CD14-positive monocyte (primary cell): ENCODE measurements at places on chromosomes 3 and 15. TPM values are rescaled to one million over a fixed set of nuclear protein-coding genes. Genes with fewer than 3 reads are reported as not detected.

DNA sequence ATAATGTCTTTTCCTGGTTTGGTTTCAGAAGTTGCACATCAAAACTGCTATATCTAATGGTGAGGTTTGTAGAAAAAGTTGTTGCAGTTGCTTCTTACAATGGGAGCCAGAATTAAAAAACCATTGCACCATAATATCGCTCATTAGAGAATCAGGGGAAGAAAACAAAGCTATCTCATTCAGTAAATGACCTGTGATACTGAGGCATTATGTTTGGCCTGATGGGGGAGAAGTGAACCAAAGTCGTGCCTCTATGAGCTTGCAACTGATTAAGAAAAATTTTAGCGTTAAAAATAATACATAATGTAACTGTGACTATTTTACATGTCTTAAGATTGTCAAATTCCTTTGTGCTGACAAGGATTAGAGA lies 60.2 kb upstream of the ARHGEF26 start:
- DNase-seq: no peak
- H3K27ac ChIP-seq: no peak overlapping the region
- H3K4me1 ChIP-seq: no peaks in the 10 kb centered on the region

DNA sequence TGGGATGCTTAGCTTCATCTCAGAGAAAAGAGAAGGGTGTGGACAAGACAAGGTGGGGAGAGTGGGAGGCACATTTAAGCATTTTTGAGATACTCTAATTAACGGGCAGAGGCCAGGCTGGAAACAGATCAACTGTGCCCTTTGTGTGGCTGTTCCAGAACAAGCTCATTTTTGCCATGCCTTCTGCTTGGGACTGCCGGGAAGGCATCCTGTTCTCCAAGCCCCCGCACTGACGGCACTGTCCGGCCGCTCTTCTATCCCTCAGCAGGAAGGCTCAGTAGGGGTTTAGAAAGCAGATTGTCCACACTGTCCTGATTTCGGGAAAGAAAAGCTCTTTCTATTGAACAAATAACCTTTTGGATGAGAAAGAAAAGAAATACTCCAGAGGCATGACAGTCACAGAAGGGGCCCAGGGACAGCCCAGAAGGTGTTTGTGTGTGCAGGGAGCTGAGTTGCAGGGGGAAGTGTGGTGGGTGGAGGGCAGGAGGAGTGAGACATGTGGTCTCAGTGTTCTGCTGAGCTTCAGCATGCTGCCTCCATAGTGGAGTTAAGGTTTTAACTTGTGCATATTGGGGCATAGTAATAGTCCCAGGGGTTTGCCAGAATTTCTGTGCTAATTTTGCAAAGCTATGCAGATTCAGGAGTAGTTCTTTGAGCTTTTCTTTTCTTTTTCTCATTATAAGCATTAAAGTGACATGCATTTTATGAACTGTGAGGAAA lies 27.3 kb downstream of the SV2B start:
- H3K4me1 ChIP-seq: no peaks in the 10 kb centered on the region
- H3K4me3 ChIP-seq: no peak overlapping the region
- no peak for DNase-seq
- H3K27ac ChIP-seq: no peak overlapping the region

Gene FAM107A
- polyA plus RNA-seq: not detected in 2 replicates

Gene CP
- polyA plus RNA-seq: 0.04 TPM in 1 of 2 replicates, not detected in the other

GRCh38 chr3:5188419-5189221 lies 1.1 kb downstream of the EDEM1 start:
- H3K27me3 ChIP-seq: no peaks in the 10 kb centered on the region
- DNase-seq: peak; percentile 55
- peaks cover 71% of the 10 kb centered on the region for H3K4me1 ChIP-seq
- H3K27ac ChIP-seq: peak overlapping the region; percentile 76
- no peaks in the 10 kb centered on the region for H3K36me3 ChIP-seq

GRCh38 chr3:115659253-115660220 lies 36.2 kb downstream of the GAP43 start:
- H3K4me1 ChIP-seq: peaks cover 11% of the 10 kb centered on the region
- no peaks in the 10 kb centered on the region for H3K36me3 ChIP-seq
- H3K4me3 ChIP-seq: no peak overlapping the region
- peaks cover 51% of the 10 kb centered on the region for H3K27me3 ChIP-seq
- no peak overlapping the region for H3K27ac ChIP-seq
- DNase-seq: no peak

Gene CILP
- 0.06 and 0.13 TPM in 2 replicates for polyA plus RNA-seq

DNA sequence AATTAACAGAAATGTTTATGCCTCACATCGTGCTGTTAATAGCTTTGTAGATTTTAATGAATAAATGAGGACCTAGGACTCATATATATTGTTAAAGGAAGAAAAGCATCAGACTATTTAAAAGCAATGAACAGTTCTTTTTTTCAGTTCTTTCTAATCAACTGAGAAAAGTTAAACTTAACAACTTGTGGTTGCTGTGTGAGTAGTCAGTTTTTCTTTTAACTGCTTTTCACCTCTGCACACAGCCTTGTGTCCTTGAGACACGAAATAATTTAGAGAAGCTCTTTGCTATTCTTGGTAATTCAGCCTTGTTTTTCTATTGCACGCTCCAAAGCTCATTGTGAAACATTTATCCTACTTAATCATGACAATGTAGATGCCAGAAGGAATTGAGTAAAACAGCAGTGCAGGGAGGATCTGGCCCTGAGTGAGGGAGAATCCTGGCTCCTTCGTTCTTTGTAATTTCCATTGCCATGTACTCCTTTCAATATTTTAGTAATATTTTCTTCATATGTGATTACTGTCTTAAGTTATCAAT lies 499.0 kb downstream of the PYDC2 start:
- no peaks in the 10 kb centered on the region for H3K36me3 ChIP-seq
- H3K4me1 ChIP-seq: no peaks in the 10 kb centered on the region
- no peak for DNase-seq
- H3K27ac ChIP-seq: no peak overlapping the region
- no peak overlapping the region for H3K4me3 ChIP-seq

Gene CSTA
- 582 TPM for polyA plus RNA-seq

DNA sequence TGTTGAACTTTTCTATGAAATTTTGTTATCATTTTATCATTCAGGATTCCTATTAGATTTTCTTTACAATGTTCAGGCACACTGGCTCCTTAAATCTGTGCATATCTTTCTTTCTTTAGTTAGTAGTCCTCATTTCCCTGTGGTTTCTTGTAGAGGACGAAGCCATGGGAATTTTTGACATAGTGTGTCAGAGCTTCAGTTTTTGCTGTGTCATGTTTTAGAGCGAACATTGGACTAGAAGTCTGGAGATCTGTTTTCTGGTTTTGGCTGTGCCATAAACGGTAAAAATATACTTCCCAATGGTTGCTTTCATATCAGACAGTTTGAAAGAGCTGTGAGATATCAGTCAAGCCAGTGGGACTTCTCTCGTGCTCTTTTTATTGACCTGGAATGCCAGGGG lies 105.2 kb downstream of the CHCHD4 start:
- H3K27ac ChIP-seq: no peak overlapping the region
- H3K4me3 ChIP-seq: no peak overlapping the region
- no peaks in the 10 kb centered on the region for H3K4me1 ChIP-seq
- H3K36me3 ChIP-seq: no peaks in the 10 kb centered on the region

DNA sequence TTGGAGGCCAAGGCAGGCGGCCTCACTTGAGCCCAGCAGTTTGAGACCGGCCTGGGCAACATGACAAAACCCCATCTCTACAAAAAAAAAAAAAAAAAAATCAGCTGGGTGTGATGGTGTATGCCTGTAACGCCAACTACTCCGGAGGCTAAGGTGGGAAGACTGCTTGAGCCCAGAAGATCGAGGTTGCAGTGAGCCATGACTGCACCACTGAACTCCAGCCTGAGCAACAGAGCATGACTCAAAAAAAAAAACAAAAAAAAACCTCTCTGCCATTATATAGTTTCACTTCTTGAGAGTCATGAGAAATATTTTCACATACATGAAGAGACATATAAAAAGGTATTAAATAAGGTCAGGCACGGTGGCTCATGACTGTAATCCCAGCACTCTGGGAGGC lies 45.9 kb upstream of the CP start:
- no peaks in the 10 kb centered on the region for H3K4me1 ChIP-seq
- no peak overlapping the region for H3K27ac ChIP-seq
- H3K36me3 ChIP-seq: no peaks in the 10 kb centered on the region
- no peak for DNase-seq
- H3K4me3 ChIP-seq: no peak overlapping the region
- no peaks in the 10 kb centered on the region for H3K27me3 ChIP-seq

Gene CNTN6
- not detected in 2 replicates for polyA plus RNA-seq

DNA sequence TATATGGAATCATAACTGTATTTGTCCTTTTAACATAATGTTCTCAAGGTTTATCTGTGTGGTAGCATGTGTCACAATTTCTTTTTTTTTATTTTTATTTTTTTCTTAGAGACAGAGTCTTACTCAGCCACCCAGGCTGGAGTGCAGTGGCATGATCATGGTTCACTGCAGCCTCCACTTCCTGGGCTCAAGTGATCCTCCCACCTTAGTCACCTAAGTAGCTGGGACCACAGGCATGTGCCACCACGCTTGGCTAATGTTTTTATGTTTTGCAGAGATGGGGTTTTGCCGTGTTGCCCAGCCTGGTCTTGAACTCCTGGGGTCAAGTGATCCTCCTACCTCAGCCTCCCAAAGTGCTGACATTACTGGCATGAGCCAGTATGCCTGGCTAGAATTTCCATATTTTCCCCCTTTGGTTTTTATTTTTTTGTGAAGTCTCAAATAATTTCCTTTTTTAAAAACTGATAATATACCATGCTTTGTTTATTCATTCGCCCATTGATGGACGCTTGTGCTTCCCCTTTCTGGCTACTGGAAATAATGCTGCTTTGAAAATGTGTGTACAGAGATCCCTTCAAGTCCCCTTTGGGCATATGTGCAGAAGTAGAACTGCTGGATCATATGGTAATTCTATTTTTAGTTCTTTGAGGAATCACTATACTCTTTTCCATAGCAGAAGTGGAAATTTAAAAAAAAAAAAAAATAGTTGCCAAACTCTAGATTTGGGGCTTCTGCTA lies 28.4 kb downstream of the TMEM40 start:
- H3K4me1 ChIP-seq: no peaks in the 10 kb centered on the region
- H3K36me3 ChIP-seq: no peaks in the 10 kb centered on the region
- no peak overlapping the region for H3K4me3 ChIP-seq
- H3K27me3 ChIP-seq: no peaks in the 10 kb centered on the region

Gene GOLGA6B
- not detected for polyA plus RNA-seq

DNA sequence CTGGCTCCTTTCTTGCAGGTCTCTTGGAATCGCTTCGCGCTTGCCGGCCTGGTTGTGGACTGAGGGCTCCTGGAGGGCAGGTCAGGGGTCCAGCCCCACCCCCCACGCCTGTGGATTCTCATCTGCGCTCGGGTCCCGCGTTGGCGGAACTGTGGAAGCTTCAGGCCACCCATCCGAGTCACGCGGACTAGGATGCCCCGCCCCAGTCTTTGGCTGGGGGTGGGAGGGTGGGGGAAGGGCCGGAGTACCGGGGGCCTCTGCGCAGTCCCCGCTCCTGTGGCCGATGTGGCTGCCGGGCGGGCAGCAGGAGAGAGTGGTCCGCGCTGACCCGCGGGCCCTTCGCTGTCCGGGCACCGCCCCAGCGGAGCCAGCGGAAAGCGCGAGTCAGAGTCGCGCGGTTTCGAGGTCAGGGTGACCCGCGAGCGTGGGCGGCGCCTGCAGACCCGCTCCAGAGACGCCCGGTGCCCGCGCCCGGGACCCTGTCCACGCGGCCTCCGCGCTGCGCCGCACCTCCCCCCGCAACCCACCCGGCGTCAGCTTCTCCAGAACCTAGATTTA lies 114.2 kb downstream of the KLF13 start:
- peaks cover 36% of the 10 kb centered on the region for H3K4me1 ChIP-seq
- no peak overlapping the region for H3K27ac ChIP-seq
- H3K27me3 ChIP-seq: no peaks in the 10 kb centered on the region
- peak overlapping the region; percentile 6 for H3K4me3 ChIP-seq
- DNase-seq: peak; percentile 69

Gene ERICH6
- polyA plus RNA-seq: not detected

DNA sequence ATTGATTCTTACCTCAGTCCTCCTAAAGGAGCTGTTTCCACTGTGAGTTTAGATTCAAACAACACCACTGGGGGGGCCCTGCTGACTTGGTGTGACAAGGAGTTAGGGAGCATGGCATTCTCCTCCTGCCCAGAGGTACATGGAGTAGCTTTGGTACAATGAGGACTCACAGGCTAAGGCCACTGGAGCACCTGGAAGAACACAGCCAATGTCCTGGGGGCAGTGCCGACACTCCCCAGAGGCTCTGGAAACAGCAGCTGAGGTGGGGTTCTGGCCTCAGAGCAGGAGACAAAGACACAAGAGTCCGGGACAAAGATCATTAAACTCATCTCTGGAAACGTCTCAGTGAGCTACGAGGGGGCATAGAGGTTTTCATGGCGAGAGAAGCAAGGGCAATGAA lies 69.7 kb upstream of the POMGNT2 start:
- peaks cover 33% of the 10 kb centered on the region for H3K4me1 ChIP-seq
- no peaks in the 10 kb centered on the region for H3K27me3 ChIP-seq
- DNase-seq: no peak
- H3K4me3 ChIP-seq: no peak overlapping the region
- no peak overlapping the region for H3K27ac ChIP-seq

Gene MST1R
- polyA plus RNA-seq: 0.09 and 0.25 TPM in 2 replicates

- H3K36me3 ChIP-seq: no peaks in the 10 kb centered on the region
- no peaks in the 10 kb centered on the region for H3K27me3 ChIP-seq
- no peak overlapping the region for H3K4me3 ChIP-seq
- peaks cover 30% of the 10 kb centered on the region for H3K4me1 ChIP-seq
- no peak for DNase-seq
- H3K27ac ChIP-seq: no peak overlapping the region
These were observed 35.4 kb upstream of the TCF12 start for GRCh38 chr15:56883088-56883487.

GRCh38 chr15:87871731-87872320 lies 384.7 kb downstream of the NTRK3 start:
- no peak for DNase-seq
- H3K4me3 ChIP-seq: no peak overlapping the region
- no peaks in the 10 kb centered on the region for H3K27me3 ChIP-seq
- H3K27ac ChIP-seq: no peak overlapping the region
- no peaks in the 10 kb centered on the region for H3K36me3 ChIP-seq

DNA sequence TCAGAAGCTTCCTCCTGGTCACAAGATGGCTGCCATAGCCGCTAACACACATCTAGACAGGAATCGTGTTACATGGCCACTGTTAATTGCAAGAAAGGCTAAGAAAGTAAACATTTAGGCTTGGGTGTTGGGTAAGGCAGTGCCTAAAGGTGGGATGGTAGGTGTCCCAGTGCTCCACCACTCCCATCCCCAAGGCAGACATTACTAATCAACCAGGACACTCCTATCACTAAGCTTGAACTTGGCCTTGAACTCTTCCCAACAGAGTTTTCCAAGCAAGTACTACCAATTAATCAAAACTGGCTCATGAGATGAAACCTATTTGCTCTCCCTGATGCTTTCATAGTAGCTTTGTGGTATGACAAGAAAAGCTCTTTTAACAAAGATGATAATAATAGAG lies 37.9 kb upstream of the C3orf80 start:
- H3K27me3 ChIP-seq: no peaks in the 10 kb centered on the region
- no peak overlapping the region for H3K4me3 ChIP-seq
- H3K4me1 ChIP-seq: no peaks in the 10 kb centered on the region
- H3K27ac ChIP-seq: no peak overlapping the region
- no peak for DNase-seq
- H3K36me3 ChIP-seq: no peaks in the 10 kb centered on the region

Gene TGFBR2
- 60.3 TPM for polyA plus RNA-seq

Gene CELSR3
- not detected for polyA plus RNA-seq
